ENCODE measurements at places on chromosomes 7 and 10.

DNA sequence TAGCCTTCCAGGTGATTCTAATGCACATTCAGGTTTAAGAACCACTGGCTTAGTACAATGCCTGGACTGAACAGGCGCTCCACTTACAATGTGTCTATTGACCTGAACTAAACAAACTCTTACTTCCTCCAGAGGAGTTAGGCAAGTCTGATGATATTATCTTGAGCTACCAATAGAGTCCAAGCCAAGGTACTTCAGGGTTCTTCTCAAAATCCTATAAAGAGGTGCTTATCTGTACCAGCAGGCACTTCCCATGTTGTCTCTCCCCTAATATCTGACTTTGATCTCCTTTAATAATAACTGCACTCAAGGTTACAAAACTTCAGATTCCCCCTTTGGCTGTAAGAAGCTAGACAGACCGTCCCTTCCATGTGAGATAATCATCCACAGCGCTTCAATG, 157.0 kb upstream of the SVIL start:
- no peak for DNase-seq

DNA sequence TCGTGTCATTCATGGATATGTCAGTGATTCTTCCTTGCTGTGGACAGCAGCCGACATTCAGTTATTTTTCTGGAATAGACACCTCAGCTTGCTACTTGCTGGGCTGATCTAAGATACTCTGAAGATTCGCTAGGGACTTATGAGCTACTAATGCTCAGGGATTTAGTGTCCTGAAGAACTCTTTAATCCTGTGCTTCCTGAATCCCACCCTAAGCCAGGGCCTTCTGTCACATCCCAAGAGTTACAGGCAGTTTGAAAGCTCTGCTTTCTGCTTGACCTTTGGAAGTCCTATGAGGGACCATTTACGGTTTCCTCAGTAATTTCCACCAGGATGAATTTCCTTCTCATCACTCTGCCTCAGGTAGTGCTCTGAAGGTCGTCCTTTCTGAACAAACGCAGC, at the start of gene PDE6C:
TSS of gene PDE6C (plus strand) at position 227 of the 400 bp plus-strand sequence. CDS start 189 bp downstream, outside the sequence.
- peak; percentile 34 for DNase-seq

- no peak for DNase-seq
Observed at GRCh38 chr10:106987362-106987761, 177.1 kb downstream of the SORCS1 start.

- DNase-seq, result no peak
Observed at GRCh38 chr7:140677496-140677895, 4.8 kb downstream of the ADCK2 start.

- DNase-seq, result no peak
Observed at GRCh38 chr10:69324583-69324982, 46.3 kb downstream of the HK1 start.

DNA sequence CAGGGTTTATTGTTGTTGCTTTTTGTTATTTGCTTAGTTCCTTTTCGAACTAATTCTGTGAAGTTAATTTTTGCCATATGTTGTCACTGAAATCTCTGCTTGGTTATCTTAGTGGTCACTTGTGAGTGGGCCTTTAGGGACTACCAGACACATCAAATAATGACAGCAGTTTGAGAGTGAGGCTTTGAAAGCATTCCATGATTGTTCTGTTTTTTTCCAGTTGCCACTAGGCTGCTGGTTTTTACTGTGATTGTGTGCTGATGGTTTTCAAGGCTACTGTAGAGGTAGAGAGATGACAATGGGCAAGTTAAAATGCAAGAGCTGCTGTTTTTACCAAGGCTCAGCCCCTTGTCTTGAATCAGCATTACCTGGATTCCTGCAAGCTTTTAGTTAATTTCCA, 20.0 kb downstream of the SEPTIN7 start:
- no peak for DNase-seq

- DNase-seq, result no peak
Observed at GRCh38 chr10:35208949-35209613, 82.4 kb downstream of the CREM start.

DNA sequence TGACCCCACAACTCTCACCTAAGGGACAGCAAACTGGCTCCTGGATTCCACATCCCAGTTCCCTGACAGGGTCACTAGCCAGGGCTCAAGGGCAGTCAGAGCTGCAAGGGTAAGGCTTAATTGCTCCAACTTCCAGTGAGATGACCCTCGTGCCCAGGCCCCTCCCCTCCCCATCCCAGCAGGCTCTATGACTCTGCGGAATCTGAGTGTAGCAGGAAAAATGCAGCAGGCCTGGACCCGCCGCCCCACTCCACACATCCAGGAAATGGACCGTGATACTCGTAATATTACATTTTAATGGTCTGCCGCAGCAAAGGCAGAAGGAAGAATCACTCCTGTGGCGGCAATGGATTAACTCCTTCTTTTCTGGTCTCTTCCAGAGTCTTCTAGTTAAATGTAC, 91.7 kb upstream of the CHST15 start:
- no peak for DNase-seq

- no peak for DNase-seq
Observed at GRCh38 chr10:131438665-131439064, 127.1 kb upstream of the TCERG1L start.

- DNase-seq, result no peak
Observed at GRCh38 chr7:121562259-121562658, 166.2 kb upstream of the FAM3C start.

- DNase-seq, result no peak
Observed at GRCh38 chr7:17682586-17682985, 257.7 kb downstream of the SNX13 start.

GRCh38 chr7:106855540-106856132, 9.4 kb upstream of the PIK3CG start:
- DNase-seq, result no peak

DNA sequence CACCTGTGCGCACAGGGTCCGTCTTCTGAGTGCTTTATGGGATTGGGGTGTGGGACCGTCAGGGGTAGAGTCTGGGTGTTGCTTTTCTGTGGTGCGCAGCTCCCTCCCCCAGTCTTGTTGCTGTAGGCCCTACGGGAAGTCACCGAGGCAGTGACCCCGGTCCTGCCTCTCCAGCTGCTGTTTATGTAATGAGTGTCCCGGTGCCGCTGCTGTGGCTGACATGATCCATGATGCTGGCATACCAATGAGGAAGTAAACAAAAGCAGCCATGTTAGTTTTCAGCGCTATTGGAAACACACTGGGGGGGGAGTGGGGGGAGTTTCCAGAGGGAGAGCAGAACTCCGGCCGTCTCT, 1.1 kb downstream of the TRIM8 start:
- DNase-seq, result no peak

DNA sequence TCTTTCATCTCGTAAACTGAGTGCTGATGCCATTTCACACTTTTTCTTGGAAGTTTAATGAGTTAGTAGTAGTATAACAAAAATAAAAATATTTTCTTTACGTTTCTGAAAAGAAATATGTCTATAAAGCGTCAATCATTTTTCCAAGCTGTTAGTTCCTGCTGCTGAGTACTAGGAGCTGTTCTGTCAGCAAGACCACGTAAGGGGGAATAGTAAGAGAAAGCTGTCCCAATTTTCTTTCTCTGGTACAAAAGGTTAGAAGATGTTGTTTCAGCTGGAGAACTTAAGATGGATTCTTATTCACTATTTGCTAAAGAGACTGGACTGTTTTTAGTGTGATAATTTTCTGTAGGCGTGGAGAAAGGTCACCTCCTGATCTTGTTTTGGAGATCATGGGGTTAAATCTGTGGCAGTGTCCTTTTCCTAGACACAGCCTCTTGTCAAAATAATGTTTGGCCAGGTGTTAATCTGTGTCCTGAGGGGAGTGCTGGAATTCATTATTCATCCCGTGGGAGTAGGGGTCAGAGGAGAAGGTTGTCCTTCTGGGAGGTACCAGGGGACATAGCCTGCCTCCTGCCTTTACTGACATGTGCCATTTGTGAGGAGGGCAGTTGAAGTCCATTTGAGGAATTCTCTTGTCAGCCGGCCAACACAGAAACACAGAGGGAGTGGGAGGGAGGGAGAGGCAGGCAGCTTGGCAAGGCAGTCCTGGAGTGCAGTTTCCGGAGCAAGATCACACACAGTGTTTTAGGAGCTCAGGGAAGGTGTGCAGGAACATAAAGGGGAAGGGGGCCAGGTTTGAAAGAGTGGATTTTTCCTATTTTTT, 368.7 kb downstream of the AUTS2 start:
- DNase-seq, result no peak

- no peak for DNase-seq
Observed at GRCh38 chr7:83861-84632, 108.3 kb upstream of the FAM20C start.

DNA sequence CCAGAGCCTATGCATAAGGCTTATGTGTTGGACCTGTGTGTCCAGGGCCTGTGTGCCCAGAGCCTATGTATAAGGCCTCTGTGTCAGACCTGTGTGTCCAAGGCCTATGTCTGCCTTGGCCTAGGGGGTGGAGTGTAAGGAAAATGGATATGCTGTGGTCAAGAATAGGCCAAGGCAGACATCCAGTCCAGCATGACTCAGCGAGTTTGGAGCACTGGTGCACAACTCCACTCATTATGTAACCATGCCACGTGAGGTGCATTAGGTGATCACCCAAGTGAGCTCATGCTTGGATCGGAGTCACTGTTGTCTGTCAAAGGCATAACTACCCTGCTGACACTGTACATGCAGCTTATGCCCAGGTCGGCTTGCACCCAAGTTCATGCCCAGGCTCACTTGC, 238.9 kb downstream of the CACNA2D1 start:
- DNase-seq, result no peak

DNA sequence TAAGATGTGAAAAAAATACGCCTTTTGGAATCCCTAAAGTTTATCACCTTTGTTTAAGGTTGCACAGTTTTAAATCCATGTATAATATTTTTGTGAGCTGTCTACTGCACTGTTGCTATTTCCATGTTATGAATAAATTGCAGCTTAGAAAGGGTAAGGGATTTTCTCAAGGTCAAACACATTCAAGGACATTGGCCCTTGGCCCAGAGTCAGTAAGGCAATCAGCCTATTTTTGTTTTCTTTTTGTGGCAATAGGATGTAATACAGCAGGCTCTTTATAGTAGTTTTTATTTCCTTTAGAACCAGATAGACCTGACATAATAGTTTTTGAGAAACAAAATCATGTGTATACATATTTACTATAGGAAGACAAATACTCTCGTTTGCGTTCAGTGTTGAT, 219.8 kb downstream of the ACTR3B start:
- DNase-seq, result no peak

DNA sequence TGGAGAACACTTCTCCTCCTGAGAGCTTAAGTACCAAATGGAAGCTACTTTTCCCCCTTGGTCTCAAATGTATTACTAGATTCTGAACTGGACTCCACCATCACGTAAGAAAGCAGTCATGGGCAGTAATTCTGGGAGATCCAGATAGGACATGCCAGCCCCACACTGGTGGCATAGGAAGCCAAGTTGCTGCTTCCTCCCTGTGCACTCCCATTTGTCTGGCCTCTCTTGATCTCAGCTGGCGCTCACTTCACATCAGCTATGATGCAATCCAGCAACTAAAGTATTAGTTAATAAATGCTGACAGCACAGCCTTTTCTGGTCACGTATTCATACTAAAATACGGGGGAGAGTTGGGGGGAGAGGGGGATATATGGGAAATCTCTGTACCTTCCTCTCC, 3.4 kb upstream of the IL6 start:
- no peak for DNase-seq

GRCh38 chr10:82288461-82288881, 413.5 kb downstream of the NRG3 start:
- DNase-seq, result no peak

GRCh38 chr10:5650664-5651387, 15.6 kb downstream of the ASB13 start:
- DNase-seq, result no peak

DNA sequence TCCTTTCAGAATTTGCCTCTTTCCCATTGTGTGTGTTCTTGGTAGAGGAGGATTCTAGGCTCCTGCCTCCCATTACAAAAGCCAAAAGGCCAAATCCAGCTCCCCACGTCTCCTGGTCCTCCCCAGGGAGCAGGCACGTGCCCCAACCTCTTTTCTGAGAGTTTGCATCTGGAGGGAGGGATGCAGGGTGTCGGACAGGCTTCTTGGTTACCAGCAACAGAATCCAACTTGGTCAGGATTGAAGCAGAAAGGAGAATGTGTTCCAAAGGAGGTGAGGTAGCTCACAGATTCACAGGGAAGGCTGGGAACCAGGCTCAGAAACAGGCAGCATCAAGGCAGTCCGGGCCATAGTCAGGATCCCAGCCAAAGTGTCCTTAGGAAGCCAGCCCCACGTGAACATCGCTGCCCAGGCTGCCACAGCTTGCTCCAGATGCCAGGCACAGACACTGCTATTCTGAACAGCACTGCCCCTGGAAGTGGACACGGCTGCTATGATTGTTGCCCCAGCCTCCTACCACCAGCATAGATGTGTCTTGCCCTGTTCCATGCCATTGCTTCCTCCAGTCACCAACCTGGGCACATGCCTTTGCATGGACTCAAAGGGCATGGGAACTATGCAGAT, 264.2 kb upstream of the ZMIZ1 start:
- no peak for DNase-seq

- no peak for DNase-seq
Observed at GRCh38 chr7:116861717-116862116, 670 bp upstream of the CAPZA2 start.

DNA sequence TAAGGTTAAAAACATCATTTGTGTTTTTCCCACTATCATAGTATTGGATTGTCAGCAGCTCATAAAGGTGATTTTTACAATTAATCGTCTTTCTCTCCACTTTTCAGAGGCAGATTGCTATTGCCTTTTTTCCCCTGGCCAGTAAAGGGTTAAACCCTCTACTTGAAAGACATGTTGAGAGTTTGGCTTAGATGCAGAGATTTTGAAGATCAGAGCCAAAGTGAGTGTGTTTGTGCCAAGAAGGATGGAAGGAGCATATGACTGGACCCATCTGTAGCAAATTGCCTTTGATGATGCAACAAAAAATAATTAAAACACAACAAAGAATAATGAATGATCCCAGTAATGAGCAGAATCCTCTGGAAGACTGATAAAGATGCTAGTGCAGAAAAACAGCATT, 373.1 kb downstream of the MALRD1 start:
- no peak for DNase-seq

- no peak for DNase-seq
Observed at GRCh38 chr10:113788604-113789083, 37.2 kb downstream of the PLEKHS1 start.

- no peak for DNase-seq
Observed at GRCh38 chr10:96626795-96627194, 40.0 kb upstream of the TM9SF3 start.

DNA sequence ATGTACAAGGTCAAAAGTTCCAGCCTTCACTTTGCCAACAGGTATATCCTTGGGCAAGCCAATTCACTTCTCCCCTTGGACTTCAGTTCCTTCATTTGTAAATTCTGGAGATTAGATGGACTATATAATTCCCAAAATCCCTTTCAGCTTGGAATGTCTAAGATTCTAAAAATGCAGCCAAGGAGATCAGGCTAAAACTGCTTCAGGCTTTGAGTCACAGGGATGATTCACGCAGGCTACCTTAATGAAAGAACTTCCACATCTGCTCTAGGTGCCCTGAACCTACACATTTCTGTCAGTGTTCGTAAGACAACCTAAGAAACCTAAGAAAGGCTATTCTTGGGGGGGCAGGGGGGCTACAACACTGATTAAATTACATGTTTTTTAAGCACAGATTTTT, 7.1 kb downstream of the CPVL start:
- no peak for DNase-seq

GRCh38 chr7:140161047-140161446, 15.7 kb downstream of the KDM7A start:
- no peak for DNase-seq

- DNase-seq, result no peak
Observed at GRCh38 chr7:7146837-7147236, 35.5 kb upstream of the C1GALT1 start.
